Right lobe of liver (tissue), 6 donors: ENCODE measurements at places on chromosomes 2 and 18.

- DNase-seq, result no peak
Measured at GRCh38 chr2:236045251-236046235, 122.6 kb downstream of the GBX2 start.

DNA sequence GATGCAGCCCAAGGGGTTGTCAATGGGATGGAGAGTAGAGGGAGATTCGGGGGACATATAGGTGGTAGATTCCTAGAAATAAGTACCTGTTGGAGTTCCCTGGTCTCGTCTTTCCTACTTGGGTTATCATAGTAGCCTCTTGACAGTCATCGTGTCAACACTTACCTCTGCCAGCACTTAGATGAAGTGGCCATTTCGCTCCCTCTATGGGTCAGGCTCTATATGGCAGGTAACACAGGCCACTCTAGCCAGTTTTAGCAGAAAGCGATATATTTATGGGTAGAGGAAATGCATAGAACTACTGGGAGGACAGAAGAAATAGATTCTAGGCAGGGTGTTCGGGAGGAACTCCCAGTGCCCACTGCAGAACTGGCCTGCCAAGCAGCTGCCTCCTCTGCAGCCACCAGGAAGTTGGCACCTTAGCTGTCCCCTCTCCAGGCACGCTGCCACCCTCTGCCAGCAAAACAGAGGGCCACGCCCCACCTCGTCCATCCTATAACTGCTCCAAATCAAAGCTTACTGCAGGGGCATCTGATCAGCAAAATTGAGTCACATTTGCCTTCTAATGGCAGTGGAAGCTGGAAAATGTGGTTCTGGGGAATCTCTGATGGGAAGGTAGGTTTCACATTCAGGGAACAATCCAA is 181.3 kb downstream of the INSIG2 start:
- no peak for DNase-seq

- no peak for DNase-seq
Measured at GRCh38 chr2:131039535-131039907, 53.7 kb downstream of the FAM168B start.

- DNase-seq, result no peak
Measured at GRCh38 chr2:115483666-115484065, 1041.2 kb downstream of the DPP10 start.

DNA sequence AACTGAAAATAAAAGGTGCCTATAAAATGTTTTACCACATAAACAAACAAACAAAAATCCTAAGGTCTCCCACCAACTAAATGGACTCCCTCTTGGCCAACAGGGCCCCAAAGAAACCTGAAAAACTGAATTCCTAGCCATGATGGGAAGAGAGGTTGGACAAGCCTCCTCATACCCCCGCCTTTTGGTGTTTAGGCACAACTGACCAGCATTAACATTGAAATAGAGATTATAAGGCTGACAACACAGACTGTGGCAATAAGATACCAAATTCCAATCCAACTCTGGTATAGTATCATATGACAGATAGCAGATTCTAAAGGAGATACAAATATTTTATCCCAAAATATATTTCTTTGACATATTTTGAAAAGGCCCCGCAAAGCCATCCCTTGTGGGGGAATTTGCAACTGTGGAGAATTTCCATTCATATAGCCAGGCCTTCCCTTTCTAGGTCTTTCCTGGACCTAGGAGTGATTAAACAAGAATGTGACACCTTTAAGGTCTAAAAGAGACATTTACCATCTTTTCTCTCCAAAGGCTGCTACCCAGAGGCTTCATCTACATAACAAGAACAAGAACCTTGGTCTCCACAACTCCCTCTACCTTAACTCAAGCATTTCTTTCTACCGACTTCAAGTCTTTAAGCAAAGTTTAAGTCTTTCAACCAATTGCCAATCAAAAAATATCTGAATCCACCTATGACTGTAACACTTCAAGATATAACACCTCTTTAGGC is 80.0 kb downstream of the CHN1 start:
- DNase-seq, result no peak

DNA sequence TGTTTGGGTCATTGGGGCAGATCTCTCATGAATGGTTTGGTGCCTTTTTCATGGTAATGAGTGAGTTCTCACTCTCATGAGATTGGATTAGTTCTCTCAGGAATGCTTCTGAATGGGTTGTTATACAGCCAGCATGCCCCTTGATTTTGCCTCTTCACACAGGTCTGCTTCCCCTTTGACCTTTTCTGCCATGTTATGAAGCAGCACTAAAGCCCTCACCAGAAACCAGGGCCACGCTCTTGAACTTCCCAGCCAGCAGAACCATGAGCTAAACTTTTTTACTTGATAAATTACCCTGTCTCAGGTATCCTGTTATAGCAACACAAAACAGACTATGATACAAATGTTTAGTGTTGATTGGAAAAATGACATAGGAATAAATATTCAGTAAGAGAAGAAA is 57.3 kb downstream of the ICA1L start:
- no peak for DNase-seq

DNA sequence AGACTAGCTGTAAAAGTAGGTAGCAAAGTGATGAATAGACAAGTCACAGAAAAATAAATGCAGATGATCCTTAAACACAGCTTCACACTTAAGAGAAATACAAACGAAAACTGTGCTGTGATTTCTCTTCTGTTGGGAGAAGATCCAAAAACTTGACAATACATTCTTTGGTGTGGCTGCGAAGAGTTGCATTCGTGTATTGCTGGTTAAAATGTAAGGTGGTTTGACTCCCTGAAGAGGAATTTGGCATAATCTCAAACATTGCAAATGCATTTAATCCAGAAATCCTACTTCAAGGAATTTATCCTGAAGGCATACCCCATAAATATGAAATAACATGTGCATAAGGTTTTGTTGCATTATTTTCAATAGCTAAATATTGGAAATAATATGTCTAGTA is 7.1 kb downstream of the CCNYL1 start:
- no peak for DNase-seq

DNA sequence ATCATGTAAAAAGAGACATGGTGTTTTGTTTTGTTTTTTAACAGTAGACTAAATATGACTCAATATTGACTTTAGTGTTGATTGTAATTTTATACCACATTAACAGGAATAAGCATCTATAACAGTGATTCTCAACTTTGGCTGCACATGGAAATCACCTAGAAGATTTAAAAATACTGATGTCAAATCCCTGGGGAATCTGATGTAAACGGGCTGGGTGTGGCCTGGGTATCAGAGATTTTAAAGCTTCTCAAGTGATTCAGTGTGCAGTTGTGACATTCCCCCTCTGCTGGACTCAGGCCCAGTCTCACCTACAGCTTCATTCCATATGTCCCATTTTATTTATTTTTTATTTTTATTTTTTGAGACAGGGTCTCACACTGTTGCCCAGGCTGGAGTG is 82.8 kb upstream of the ATP8B1 start:
- no peak for DNase-seq

DNA sequence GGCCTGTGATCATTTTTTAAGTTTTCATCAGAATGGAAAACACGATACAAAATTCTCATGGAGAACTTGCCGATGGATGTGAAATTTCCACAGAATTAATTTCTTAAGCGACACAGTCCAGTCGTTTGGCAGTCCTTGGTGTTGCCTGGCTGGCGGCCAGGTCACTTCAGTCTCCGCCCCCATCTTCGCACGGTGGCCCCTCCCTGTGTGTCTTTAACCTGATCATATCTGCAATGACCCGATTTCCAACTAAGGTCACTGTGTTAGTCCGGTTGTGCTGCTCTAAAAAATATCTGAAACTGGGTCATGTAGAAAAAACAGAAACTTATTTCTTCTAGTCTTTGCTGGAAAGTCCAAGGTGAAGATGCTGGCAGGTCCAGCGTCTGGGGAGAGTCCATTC is 44.5 kb upstream of the COPS8 start:
- no peak for DNase-seq

- no peak for DNase-seq
Measured at GRCh38 chr2:66684289-66684688, 249.4 kb downstream of the MEIS1 start.

DNA sequence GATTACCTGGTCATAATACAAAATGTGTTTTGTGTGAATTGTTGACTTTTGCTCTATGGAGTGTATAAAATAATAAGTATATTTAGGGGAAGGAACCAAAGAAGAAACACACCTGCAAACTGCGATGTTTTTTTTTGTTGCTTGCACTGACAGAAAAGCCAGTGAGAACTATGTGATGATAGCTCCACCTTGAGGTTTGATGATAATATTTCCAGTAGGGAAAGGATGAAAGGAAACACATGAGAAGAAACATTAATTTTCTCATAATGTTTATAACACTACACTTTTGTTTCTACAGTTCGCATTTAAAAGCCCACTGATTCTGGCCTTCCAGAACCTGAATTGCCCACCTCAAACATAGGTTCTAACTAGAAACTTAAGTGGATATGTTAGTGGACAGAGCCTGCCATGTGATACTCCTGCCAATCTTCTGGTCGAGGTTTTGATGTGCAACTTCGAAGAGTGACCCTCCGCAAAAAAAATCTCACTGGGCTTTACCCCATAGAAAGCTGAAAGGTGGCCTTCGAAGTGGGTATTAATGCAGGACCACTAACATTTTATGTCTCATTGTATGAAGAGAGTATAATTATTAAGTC is 476.4 kb upstream of the SPHKAP start:
- no peak for DNase-seq

DNA sequence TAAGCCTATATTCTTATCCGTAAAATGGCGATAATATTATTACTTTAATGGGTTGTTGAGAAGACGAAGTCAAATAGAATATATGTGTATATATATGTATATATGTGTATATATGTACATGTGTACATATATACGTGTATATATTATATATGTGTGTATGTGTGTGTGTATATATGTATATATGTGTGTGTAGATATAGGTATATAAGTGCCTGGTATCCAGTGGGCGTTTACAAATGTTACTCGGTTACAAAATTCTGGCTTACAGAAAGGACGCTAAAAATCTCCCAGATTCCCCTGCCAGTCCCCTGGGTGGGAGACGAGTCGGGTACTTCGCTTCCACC is 295 bp upstream of the MTX2 start:
- no peak for DNase-seq

GRCh38 chr18:70683263-70683662 is 394.4 kb downstream of the SOCS6 start:
- DNase-seq, result no peak

DNA sequence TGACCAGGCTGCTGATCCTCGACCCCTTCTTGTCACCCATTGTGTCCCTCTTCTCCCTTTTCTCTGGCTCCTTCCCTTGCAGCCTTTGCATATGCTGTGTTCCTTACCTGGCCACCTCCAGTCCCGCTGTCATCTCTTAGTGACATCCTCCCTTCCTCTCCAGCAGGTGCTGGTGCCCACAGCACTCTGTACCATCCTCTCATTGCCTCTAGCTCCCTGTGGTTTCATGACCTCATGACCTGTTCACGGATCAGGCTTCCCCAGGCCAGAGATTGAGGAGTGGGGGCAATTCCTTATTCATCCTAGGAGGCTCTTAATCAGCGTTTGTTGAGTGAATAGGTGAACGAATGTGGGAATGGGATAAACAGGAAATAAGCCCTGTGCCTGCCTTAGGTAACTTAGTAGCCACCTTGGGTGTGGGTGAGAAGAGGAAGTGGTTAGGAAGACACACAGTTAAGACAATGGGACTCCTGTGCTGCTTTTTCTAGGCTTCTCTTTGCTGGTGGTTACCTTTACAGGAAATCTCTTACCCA is 35.5 kb downstream of the ITGA6 start:
- DNase-seq, result no peak

GRCh38 chr18:58562146-58562998 is 66.5 kb downstream of the ALPK2 start:
- DNase-seq, result no peak

- DNase-seq, result no peak
Measured at GRCh38 chr2:1705557-1706076, 38.7 kb downstream of the PXDN start.

DNA sequence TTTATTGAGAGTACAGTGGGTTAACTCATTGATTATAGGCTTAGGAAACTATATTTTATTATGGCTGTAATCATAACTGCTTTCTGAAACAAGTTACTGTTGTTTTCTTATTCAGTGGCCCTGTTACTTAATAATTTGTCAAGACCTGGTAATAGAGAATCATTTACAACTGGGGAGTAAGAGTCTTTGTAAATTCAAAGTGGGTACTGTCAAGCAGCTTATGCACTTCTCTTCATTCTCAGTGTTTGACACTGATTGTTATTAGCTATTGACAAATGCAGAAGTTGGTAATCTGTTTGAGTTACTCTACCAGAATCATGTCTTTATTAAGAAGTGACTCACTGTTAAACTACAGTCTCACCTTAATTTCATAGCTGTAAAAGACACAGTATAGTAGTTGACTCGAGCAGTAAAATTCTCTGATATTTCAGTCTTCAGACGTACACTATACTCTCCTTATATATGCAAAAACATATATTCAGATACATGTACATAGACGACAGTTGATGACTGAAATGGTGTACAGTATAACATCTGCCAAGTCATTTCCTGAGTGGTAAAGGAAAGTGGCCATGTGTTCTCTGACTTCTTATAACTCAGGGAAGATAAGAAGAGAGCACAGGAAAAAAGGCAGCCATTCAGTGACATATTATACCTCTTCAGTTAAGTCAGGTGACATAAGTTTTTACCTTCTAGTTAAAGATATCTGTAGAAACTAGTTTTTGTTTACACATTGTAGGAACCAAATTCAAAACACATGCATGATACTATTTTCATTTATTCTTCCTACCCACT is 36.0 kb upstream of the TTC27 start:
- no peak for DNase-seq

- no peak for DNase-seq
Measured at GRCh38 chr2:25187729-25188350, 19.5 kb upstream of the POMC start.

GRCh38 chr18:37435996-37436395 is 129.6 kb downstream of the CELF4 start:
- no peak for DNase-seq

- no peak for DNase-seq
Measured at GRCh38 chr18:50158866-50159653, 35.9 kb downstream of the MYO5B start.

- no peak for DNase-seq
Measured at GRCh38 chr2:176118601-176119339, 2.2 kb downstream of the HOXD10 start.

GRCh38 chr18:47758000-47758399 is 172.5 kb downstream of the SMAD2 start:
- no peak for DNase-seq

DNA sequence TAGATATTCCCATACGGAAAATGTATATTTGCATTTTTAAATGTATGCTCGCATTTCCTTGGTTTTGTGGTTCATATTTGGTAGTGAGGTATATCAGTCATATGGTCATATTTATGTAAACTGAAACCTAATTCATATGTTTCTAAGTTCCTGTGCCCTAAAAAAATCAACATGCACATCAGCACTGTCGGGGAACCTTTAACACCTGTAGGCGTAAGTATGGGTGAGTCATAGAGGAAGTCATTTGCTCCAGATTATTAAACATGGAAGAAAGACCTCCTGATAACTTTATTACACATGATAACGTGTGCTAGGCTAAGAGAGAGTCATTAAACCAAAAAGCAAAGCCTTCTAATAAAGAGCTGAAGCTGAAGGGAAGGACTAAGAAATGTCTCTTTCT is 437.7 kb downstream of the NRXN1 start:
- DNase-seq, result no peak

- DNase-seq, result no peak
Measured at GRCh38 chr2:54271843-54272627, 16.0 kb upstream of the TSPYL6 start.
